ENCODE measurements at places on chromosomes 13 and 19.

DNA sequence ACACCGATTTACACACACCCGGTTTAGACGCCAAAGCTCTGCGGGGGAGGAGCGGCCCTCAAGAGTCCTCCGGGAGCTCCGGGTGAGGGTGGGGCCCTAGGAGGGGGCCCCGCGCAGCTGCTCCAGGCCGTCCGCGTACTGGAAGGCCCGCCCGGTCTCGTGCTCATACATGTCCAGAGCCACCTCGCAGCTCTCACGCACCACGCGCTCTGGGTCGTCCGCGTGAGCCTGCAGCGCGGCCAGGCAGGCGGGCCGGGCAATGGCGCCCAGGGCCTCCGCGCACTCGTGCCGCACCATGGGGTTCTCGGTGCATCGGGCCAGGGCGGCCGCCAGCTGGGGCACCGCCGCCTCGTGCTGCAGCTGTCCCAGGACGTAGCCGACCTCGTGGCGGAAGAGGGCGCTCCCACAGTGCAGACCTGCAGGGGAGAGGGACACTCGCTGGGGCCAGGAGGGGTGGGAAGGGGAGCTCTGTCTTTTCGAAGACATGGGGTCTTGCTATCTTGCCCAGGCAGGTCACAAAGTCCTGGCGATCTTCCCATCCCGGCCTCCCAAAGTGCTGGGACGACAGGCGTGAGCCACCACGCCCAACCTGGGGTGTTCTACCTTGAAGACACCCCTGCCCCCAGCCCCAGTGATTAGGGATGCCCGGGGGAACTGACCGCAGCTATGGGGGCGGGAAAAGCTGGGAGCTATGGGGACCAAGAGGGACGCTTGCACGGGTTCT lies 8.3 kb upstream of the SMIM44 start:
- peak; percentile 43 for ATAC-seq

DNA sequence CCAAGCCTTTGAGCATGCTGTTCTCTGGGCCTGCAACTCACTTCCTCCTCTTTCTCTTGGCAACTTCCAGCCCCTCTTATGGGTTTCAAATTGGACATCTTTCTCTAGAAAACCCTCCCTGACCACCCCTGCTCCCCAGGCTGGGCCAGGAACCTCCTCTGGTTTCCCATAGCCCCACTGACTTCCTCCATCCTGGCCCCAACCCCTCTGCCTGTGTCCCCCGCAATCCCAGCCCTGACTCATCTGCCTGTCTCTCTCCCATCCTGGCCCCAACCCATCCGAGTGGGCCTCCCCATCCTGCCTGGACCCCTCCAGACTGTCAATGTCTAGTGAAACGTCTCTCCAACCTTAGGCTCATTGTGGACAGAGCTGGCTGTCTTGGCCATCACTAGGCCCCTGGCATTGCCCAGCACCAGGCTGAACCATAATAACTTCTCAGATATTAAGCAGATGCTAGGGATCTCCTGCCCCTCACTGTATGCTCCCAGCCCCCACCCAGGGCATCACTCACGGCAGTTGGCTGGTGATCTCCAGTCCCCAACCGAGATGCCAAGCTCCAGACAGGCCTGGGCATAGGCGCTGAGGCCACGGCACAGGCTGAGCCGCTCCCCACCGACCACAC lies 16.8 kb downstream of the FCGBP start:
- ATAC-seq: no peak

DNA sequence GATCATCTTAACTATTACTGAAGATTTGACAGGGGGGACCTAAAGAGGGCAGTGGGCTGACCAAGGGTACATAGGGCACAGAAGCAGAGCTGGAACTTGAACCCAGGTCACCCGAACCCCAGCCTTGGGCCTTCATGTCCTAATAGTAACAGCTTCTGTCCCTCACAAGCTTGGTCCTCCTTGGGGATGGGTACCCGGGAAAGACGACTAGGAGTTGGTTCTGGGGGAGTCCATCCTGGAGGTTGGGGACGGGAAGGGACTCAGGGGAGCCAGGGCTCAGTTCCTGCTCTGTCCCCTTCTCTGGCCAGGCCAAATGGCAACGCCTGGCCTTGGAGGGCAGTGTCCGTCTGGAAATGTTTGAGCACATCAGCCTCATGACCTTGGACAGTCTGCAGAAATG lies 39.6 kb upstream of the CYP4F8 start:
- ATAC-seq: no peak

DNA sequence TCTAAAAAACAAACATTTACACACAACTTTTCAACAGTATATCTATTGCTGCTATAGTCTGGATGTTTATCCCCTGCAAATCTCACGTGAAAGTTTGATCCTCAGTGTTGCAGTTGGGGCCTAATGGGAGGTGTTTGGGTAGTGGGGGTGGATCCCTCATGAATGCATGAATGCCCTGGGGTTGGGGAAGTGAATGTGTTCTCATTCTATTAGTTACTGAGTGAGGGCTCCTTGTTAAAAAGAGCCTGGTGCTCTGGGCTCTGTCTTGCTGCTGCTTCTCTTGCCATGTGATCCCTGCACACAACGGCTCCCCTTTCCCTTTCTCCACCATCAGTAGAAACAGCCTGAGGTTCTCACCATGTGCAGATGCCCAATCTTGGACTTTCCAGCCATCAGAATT lies 242.7 kb upstream of the HTR2A start:
- peak; percentile 59 for ATAC-seq

- no peak for ATAC-seq
Observed at GRCh38 chr13:40442231-40442630, 224.2 kb downstream of the FOXO1 start.

DNA sequence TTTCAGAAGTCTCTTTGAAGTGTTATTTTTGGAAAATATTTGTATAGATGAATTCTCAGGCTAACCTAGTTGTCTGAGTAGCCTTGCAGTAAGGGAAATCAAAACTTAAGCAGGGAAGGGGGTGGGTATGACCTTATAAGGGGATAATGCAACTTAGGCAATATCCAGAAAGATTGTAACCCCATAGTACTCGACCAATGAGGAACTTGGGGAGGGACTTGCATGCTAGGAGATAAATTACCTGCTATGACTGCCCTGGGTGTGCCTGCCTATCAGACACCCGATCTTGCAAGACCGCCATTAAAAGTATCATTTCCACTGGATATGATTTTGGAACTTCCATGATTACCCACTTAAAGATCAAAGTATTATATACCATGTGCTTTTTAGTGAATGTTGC lies 23.0 kb upstream of the RFXAP start:
- ATAC-seq: no peak
